ENCODE measurements at places on chromosomes 6 and 20.

- DNase-seq = no peak
Observed at GRCh38 chr20:23782366-23782983, 31.7 kb upstream of the CST1 start.

DNA sequence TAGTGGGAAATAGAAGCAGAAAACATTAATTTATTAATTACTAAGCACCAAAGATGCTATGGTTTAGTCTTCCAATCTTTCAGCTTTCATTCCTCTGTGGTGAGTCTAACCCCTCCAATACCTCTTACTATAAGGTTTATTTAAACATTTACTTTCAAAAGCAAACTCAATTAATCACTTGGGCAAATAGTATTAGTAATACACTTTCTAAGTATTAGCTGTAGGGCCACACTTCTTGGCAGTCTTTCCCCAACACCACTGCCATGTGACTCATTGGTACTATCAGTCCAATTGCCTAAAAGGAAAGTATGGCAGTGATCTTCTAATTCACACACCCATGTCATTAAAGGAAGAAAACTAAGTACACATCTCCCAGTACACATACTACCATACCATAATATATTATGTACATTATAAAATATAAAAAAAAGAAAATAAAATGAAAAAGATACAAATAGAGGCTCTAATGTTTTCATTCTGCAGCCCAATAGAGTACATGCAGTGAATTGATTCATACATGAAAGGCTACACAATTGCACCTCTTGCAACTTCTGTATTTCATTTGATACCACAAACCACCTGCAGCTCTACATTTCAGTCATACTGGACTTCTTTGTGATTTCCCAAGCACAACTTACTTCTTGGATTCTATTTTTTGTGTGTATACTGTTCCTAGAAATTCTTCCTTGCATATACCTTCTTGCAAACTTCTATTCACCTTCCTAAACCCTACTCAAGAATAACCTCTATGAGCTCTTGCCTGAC is 218.6 kb downstream of the PKHD1 start:
- no peak for DNase-seq

- no peak for DNase-seq
Observed at GRCh38 chr6:14369717-14370116, 252.1 kb downstream of the CD83 start.

DNA sequence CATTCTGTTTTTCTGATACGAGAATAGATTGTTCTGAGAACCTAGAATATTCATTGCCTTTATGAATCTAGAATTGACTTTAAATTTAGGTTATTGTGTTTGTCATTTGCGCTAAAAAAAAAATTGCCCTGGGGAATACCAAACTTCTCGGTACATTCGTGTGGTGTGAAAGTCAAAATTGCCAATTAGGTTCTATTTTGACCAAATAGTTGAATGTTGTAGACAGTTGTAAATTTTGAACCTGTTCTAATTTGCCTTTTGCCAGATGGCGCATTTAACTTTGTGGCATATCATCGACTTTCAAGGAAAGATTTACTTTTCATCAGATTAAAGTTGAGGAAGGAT is 3.0 kb downstream of the WTAP start:
- DNase-seq = no peak

GRCh38 chr6:24743265-24743943 is 24.4 kb upstream of the C6orf62 start:
- no peak for DNase-seq
